ENCODE measurements at places on chromosomes 2 and 18. TPM values are rescaled to one million over a fixed set of nuclear protein-coding genes. Genes with fewer than 3 reads are reported as not detected.

DNA sequence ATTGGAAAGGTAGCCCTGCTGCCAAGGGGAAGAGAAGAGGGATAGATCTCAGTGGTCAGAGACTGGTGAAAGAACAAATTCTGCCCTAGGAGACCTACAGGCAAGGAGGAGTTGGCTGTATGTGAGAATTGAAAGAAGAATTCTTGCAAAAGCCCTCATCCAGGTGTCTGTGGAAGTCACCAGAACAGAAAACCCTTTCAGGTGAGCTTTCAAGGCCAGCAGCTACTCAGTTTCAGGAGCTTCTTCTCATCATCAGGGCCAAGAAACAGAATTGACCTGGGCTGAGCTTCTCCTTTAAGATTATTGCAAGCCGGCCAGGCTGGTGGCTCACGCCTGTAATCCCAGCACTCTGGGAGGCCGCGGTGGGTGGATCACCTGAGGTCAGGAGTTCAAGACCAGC, 110.2 kb downstream of the CDK15 start:
- no peak for DNase-seq

DNA sequence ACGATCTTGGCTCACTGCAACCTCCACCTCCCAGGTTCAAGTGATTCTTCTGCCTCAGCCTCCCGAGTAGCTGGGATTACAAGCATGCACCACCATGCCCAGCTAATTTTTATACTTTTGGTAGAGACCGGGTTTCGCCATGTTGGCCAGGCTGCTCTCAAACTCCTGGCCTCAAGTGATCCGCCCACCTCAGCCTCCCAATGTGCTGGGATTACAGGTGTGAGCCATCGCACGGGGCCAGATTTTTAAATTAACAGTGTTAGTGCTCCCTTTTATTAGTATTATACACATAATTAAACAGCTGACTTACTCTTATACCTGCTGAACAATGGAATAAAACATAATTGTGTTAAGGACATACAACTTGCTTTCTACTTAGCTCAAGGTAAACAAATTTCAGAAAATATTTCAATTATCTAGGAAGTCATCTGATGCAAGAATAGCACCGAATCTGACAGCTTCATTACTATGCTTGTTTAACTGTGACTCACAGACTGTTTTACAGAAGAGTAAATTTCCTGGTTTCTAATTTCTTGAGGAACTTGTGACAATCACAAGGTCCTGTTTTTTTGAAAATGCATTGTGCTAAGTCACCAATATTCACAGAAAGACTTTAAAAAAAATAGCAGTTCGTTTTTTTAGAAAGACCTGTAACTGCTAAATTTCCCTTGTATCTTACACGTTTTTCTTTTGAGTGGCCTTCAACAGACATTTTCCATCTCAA, 51.2 kb downstream of the SPIRE1 start:
- no peak for DNase-seq

DNA sequence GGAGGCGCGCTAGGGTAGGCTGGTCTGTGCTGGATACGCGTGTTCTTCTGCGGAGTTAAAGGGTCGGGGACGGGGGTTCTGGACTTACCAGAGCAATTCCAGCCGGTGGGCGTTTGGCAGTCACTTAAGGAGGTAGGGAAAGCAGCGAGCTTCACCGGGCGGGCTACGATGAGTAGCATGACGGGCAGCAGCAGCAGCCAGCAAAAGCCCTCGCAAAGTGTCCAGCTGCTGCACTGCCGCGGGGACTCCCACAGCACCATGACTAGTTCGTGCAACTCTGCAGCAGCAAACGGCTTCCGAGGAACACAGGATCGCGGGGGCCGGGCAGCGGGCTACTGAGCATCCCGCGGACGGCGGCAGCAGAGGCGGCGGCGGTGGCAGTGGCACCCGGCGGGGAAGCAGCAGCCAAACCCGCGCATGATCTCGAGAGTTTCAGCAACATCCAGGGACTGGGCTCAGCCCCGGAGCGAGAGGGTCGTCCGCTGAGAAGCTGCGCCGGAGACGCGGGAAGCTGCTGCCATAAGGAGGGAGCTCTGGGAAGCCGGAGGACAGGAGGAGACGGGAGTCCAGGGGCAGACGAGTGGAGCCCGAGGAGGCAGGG, 368 bp downstream of the TMEFF2 start:
- peak; percentile 70 for DNase-seq

- no peak for DNase-seq
Observed at GRCh38 chr2:178912416-178913048, 105.3 kb upstream of the TTN start.

GRCh38 chr2:57908736-57909161, 137.9 kb upstream of the VRK2 start:
- no peak for DNase-seq

DNA sequence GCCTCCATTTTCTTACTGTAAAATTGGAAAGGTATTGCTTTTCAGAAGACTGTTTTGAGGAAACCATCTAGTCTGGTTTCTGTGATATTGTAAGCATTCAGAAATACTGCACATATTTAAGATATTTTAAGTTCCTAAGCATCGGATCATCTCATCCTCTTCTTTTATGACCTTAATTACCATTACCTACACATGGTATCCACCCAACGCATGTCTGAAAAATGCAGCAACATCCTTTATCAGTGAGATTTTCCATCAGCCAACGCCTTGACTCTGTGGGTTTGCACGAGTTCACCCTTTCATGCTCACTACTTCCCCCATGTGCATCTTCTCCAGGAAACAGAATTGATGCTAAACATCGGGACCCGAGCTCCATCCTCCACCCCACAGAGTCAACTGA, 84.3 kb downstream of the COL4A4 start:
- no peak for DNase-seq

DNA sequence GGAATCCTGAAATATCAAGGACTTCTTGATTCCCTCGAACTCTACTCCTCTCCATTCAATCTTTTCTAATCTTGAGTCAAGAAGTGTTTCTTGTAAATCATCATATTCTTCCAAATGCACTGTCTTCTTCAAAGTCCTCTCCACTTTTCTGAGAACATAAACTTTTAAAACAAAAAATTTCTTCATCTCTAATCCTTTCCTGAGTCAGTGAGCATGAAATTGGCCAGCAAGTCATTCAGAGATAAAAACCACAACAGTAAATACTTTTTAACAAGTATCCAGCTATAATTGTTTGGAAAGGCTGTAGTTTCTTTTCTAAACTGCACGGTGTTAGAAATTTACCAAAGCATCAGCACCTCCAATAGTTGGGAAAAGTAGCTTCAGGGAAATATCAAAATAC, 312.6 kb upstream of the GALNT5 start:
- DNase-seq = no peak

GRCh38 chr2:134021830-134022524, 231.9 kb upstream of the MGAT5 start:
- DNase-seq = no peak

DNA sequence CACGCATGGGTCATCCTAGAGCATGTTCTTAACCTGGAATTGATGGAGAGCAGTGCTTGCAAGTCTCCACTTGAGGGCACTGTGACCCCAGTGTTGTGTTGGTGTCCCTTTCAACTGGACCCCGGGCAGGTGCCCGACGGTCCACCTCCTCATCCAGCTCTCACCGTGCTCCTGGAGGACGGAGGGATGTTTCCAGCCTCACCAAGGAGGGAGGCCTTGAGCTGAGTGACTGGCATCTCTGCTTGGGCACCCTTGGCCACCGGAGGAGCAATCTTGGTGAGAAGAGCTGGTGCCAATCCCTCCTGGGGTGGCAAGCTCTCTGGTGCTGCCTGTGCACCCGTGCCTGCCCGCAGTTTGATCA, 45.4 kb upstream of the ASB18 start:
- DNase-seq = no peak

GRCh38 chr2:45559436-45559835, 51.6 kb downstream of the SRBD1 start:
- no peak for DNase-seq

DNA sequence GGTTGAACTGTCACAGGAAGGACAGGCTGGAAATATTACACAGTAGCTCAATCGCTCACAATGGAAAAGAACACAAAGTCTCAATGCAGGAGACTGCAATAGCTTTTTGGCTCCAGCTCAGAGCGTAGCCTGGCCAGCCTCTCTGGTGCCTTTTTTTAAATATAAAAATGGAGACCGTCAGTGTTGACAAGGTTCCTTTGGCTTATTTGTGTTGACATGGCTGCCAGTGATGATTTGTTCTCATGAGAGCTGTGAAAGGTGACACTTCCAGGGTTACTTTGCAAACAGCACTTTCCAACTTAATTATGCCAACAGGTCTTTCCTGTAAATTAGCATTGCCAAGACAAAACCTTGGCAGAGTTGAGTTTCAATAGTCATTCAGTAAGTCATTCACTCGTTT, 70.8 kb downstream of the KCNE4 start:
- no peak for DNase-seq

DNA sequence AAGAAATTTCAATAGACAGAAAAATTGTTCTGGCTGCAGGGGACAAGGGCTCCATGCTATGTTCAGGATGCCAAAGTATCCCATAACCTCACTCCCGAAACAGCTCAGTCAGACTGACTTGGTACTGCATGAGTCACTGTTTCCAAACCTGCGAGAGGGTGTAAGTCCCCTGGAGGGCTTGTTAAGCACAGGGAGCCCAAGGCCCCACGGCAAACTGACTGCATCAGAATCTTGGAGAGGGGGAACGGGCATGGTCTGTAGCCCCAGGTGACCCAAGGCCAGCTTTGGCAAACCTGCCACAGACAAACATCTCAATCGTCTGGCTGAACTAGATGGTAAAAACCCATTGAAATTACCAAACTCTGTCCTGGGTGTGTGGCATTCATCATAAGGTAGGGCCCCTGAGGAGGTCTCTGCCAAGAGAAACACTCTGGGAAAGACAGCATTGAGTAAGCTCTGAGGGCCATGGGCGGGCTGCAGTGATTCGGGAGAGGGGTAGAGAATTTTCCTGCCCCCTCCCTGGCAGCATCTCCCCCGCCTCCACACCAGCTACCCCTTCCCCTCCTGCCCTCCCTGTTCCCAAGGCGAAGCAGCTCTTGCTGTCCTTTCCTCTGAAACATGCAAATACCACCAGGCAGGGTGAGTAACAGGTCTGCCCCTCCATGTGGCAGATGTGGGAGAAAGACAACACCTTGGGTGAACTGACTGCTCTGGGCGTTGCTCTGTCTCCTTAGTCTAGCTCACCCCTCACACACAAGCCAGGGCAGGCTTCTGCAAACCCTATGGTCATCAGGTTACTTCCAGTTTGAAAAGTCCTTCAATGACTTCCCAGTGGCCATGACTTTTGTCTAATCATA, 274.7 kb upstream of the SIX2 start:
- DNase-seq = no peak

GRCh38 chr2:41026613-41027012, 574.7 kb upstream of the SLC8A1 start:
- no peak for DNase-seq

DNA sequence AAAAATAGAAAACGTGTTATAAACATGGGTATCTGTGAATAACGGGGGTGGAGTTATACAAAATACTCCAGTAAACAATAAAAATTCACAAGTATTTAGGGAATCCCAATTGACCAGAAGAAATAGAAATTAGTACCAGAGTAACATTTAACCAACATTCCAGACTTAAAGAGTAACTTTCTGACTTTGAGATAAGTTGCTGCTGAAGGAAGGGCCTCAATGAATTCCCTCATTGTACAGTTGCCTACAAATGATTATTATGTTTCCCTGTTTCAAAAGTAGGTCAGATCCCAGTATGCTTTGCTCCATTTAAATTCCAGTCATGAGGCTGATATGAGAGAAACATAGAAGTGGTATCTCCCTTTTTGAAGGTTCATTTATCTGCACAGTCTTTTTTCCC, 88.3 kb upstream of the KCNH7 start:
- no peak for DNase-seq

DNA sequence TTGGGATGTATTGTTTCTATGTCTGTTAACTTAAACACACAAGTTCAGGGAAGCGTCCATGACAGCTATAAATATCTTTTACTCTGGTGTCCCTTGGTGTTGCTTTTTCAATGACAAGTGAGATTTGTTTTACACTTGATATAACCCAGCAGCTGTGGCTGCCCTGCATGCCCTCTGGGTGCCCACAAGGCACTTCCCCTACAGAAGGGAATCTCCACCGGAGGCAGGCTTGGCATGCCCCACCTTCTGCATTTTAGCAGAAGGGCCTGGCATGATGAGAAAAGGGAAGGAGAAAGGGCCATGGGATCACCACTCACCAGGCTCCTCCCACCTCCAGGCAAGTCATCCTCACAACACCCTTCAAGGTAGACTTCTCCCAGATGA, 68.7 kb downstream of the TMEM247 start:
- no peak for DNase-seq

DNA sequence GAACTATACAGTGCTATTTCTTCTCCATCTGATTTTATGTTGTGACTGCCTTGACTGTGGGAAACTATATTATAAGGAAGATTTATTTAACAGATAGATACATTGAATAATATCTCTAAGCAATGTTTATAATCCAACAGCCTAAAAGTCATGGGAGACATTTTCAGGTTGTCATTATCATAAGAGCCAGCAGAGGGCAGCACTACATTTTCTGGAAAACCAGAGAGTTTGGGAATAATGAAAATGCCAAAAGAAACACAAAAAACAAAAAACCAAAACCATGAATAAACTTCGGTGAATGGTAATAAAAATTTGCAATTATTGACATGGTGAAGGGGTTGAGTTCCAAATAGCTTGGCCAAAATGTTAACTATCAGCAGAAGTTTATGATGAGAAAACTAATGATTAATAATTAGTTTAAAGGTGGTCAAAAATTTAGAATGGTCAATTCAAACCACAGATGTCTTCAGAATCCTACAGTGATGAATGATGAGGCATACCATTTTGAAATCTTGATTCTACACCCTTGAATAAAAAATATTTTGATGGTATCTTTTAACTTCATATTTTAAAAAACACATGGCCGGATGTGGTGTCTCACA, 4.7 kb downstream of the EEF1B2 start:
- no peak for DNase-seq

GRCh38 chr2:33322612-33323011, 153.8 kb upstream of the RASGRP3 start:
- DNase-seq = no peak

- no peak for DNase-seq
Observed at GRCh38 chr2:62354771-62355561, 151.0 kb downstream of the TMEM17 start.

DNA sequence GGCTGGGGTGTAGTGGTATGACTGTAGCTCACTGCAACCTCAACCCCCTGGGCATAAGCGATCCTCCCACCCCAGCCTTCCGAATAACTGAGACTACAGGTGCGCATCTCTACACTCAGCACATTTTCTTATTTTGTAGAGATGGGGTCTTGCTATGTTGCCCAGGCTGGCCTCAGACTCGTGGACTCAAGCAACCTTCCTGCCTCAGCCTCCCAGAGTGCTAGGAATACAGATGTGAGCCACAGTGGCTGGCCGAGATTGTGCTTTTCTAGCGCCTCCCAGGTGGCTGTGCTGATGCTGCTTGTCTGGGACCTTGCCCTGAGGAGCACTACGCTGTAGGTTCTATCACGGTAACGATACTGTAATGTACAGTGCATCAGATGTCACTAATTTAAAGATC, 155.6 kb downstream of the AGAP1 start:
- no peak for DNase-seq

GRCh38 chr2:16725549-16725948, 59.9 kb upstream of the CYRIA start:
- DNase-seq = no peak

GRCh38 chr2:98454500-98455235, 10.0 kb downstream of the INPP4A start:
- DNase-seq = no peak

TEKT4 gene
- total RNA-seq = 0.34 TPM

ATP6V1B1 gene
- 8.6 TPM for total RNA-seq

NMUR1 gene
- 0.10 TPM for total RNA-seq

MARCO gene
- 1.6 TPM for total RNA-seq

CDH2 gene
- 38.2 TPM for total RNA-seq

NEURL3 gene
- total RNA-seq = 2.5 TPM

FEV gene
- total RNA-seq = 51.1 TPM

CPLX4 gene
- not detected for total RNA-seq

DCDC2C gene
- total RNA-seq = not detected

FSIP2 gene
- 3.3 TPM for total RNA-seq

CHRNG gene
- total RNA-seq = 0.87 TPM
